ENCODE measurements at places on chromosomes 6 and 20. TPM values are rescaled to one million over a fixed set of nuclear protein-coding genes. Genes with fewer than 3 reads are reported as not detected.

Gene PCMTD2
- total RNA-seq = 113 TPM

DNA sequence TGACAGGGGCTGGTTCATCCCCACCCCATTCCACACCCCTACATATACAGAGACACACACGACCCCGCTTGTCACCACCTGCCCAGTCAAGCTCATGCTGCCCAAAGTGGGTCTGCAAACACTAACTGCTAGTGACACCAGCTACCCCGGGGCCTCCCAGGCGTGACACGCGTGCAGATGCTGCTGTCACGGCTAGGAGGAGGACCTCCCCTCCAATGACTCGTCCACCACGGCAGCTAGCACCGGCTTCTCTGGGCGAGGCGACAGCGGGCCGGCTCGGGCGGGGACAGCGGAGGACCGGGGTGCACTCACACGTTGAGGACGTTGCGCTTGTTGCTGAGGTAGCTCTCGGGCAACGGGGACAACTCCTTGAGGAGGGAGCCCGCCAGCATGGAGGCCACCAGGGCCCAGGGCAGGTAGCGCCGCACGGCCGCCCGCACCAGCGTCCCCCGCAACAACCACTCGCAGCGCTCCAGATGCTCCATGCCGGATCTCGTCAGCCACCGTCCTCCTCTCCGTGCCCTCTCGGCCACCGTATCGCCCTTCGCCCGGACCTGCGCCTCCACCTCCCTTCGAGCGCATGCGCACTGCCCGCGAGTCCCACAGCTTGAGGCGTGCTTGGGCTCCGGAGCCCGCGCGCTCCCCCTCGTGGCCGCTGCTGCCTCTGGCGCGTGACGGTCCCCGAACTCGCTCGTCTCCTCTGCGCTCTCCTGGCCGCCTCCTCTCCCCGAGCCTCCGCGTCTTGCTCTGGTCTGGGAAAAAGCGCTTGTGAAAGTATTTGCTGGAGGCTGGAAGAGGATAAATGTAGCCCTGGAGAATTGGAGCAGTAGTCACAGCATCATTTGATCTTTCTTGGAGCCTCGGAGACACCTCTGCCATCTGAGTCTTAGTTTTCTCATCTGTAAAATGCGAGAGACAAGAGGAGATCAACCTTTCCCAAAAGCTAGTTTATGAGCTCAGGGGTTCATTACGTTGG lies at the start of gene FITM2:
Gene FITM2 (minus strand): TSS at position 539 of the 976 bp plus-strand sequence. CDS start 54 bp downstream, at position 485.
- peak; percentile 97 for DNase-seq

DNA sequence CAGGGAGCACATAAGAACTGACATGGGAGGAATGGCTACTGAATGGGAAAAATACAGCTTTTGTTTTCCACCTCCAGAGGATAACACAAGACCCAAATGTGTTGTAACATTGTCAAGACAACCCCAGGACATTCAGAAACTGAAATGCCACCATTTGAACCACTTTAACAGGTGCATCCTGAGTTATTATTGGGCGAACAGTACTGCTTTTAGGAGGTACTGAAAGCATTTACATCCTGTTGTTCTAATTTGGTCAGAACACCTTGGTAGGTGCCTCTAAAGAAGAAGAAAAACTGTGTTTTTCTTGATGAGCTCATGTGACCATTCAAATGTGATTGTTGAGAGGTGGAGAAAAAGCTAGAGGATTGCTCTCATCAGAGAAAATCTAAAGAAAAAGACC lies 6.4 kb upstream of the TXNDC5 start:
- DNase-seq = no peak

Gene MICA
- total RNA-seq = 15.0 TPM

- peak; percentile 66 for DNase-seq
Measured at GRCh38 chr20:266596-267562, 9.4 kb downstream of the DEFB132 start.

DNA sequence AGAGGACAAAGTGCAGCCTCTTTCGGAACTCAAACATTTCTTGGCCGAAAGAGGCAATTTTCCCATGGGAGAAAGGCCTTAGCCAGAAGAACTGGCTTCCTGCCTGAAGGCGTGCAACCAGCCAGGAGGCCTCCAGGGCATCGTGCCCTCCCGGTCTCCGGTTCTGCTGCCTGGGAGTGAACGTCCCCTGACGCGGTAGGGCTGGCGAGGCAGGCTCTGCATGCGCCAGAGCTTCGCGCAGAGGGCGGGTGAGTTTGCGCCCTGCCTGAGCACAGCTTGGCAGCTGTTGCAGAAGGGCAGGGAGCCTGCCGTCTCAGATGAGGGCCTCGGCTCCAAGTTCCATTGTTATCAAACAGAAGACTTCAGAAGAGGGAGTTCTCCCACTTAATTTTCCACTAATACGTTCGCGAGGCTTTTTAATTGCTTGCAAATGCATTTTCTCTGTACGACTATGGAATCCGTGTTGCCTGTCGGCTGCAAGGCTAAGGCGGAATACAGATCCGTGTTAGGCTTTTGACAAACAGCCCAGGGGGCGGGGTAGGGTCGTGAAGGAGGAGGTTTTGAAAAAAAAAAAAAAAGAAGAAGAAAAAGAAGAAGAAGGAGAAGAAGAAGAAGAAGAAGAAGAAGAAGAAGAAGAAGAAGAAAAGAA lies 5.5 kb upstream of the TFAP2D start:
- DNase-seq = no peak

Gene RRAGD
- total RNA-seq = 11.0 TPM

- no peak for DNase-seq
Measured at GRCh38 chr20:23536328-23536974, 31.8 kb downstream of the CST9L start.

All from thoracic aorta (tissue), 2 donors.